ENCODE measurements at places on chromosomes 5 and 9.

GRCh38 chr9:38687389-38687842 is 32.5 kb downstream of the FAM240B start:
- peak; percentile 33 for DNase-seq

DNA sequence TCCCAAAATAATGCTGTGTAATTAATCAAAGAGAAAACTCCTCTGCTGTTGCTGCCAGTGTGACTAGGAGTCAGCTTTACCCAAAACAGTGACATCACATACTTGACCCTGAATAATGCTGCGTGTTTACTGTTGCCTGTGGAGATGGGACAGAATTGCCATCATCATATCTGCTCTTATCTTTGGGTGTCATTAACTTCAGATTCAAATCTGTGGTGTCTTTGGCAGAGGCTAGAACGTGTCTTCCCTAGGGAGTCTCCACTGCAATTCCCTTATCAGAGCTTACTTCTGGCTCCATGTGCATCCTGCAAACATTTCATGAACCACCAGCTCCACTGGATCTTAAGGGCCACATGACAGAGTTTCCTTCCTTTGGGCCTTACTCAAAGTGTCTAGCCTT is 88.9 kb upstream of the MRPS30 start:
- no peak for DNase-seq

DNA sequence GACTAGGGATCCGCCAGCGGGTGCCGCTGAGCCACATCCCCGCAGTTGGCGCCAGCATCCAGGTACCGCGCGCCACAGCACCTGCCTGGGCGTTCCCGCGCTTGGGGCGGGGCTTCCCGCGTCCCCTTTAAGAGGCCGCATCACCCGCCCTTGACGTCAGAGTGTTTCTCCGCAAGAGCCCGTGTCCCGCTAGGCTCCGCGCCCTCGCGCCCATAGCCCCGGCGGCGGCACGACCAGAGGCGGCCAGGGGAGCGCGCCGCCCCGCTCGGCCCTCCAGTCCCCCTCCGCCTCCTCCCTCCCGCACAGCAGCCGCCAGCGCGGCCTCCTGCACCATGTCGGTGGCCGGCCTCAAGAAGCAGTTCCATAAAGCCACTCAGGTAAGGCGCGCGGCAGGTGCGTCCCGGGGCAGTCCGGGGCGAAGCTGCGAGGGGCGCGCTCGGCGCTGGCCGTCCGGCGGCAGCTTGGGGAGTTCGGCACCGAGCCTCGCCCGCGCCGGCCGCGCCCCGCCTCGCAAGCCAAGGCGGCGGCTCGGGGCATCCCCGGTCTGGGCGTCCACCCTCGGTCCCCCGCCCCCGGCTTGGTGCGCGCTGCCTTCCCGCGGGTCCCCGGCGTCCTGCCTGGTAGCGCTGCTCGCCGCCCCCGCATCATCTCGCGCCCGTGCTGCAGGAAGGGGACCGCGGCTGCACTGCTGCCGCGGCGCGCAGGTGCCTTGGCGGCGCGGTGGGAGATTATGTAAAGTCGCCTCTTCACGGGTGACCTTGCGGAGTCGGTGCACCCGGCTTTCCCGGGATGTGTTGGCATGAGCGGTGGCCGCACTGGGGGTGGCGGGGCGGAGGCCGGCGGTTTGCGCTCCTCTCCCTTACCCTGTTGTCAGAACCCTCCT is at the start of gene SH3GL2:
Gene SH3GL2 (plus strand): TSS at position 156 of the 883 bp plus-strand sequence.
- DNase-seq: peak; percentile 79

- DNase-seq: no peak
Observed at GRCh38 chr9:38375572-38375963, 16.9 kb upstream of the ALDH1B1 start.

DNA sequence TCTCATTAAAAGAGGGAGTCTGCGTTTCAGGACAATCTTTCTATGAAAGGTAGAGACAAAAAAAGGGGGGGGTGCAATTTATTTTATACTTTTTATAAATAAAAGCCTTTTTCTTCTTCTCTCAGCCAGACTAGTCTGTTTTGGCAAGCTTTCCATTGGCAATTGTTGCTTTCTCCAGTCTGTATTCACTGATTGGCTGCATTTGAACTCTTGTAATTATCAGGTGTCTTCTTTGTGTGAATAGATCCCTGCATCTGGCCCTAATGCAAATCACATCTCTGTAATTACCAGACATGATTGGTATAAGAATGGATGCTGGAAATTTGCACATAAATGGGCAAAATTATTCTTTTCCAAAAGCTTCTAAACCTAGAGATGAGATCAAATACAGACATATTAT is 7.6 kb upstream of the EQTN start:
- no peak for DNase-seq

DNA sequence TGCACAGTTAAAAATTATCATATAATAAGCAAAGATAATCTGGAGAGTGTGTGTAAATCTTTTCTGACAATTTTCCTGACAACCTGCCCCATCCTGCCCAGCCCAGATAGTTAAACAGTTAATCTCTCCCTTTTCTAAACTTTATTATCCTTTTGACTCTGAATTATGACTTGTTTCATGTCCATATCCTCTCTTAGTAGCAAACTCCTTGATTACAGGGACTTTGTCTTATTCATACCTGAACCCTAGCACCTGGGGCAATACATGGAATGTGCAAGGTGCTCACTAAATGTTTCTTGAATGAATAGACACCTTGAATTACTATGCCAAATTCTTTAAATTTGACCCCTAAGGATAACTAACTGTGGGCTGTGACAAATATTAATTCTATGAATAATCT is 186.7 kb downstream of the FAM170A start:
- DNase-seq: no peak

GRCh38 chr9:32554591-32554990 is 2.2 kb upstream of the TOPORS start:
- no peak for DNase-seq

DNA sequence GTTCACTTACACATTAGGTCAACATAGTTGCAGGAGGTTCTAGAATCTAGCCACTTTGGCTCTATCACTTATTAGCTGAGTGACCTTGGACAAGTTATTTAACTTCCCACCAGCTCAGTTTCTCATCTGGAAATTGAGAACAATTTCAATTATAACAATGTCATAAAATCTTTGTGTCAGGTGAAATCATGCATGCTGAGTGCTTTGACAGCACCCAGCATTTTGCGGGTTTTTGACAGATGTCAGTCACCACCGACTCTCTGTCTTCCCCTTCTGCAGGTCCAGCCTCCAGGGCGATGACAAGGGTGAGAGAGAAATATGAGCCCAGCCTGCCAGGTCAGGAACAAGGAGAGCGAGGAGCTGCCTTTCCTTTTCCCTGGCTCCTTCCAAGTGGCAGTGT is 107.1 kb upstream of the TAS2R1 start:
- DNase-seq: no peak

GRCh38 chr9:94084314-94084713 is at the start of gene PTPDC1:
TSS of gene PTPDC1 (plus strand) at chr9:94084464. CDS start at chr9:94084531, 67 bp downstream.
- no peak for DNase-seq

DNA sequence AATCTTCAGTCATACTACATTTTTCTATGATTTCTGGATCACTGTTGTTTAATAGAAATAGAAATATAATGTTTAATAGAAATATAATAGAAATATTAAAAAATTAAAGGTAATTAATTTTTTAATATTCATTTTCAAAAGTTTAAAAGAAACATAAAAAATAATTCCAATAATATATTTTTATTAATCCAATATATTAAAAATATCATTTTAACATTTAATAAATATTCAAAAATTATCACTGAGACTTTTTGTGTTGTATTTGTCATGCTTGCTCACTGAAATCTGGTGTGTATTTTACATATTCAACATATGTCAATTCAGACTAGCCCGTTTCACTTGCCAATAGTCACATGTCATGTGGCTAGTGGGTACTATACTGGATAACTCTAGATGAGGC is 80.6 kb upstream of the SLCO6A1 start:
- DNase-seq: no peak

DNA sequence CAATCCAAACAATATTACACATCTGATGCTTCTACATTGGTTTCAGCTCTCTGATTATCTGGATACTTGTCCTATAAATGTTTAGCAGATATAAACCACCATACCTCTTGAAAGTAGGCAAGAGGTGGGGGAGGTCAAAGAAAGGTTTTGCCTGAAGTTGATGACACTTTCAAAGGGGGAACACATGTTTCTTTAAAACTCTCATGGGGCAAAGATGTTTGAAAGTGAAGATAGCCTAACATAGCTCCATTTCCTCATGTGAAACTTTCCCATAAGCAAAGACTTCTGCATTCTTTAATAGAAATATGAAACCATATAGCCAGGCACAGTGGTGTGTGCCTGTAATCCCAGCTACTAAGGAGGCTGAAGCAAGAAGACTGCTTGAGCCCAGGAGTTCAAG is 62.1 kb downstream of the CETN3 start:
- DNase-seq: no peak

DNA sequence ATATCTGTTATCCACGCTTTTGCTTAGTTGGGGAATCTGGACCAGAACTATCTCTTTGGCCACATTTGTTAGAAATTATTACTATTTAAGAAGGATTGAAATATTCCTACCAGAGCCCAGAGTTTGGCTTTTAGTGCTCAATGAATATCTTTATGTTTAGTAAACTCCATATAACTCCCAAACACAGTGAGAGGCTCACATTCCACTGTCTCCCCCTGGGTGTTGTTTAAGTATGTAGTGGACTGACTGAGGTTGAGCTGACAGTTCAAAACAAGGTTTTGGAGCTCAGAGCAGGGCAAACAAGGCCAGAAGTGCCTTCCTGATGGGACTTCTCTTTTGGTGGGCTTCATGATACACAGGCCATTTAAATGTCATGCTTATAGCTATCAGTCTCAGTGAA is 216.0 kb downstream of the SMARCA2 start:
- no peak for DNase-seq
